ENCODE measurements at places on chromosomes 7 and 10. TPM values are rescaled to one million over a fixed set of nuclear protein-coding genes. Genes with fewer than 3 reads are reported as not detected.

DNA sequence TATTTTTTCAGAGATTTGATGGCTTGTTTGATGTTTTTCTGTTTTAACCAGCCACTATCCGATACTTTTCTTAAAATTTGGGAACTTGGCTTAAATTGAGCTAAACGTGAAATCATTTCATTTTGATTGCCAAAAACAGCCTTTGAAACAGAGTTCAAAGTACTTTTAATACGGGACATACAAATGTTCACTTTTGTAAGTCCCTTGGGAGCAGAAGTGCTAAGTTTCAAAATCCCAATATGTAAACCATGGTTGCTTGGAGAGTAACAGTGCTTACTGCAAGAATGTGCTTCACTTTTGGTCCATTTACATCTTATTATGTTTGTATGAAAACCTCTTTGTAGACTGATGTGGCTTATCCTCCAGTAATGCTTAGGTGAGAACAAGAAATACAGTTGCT lies 10.9 kb downstream of the PNPLA8 start:
- H3K4me3 ChIP-seq: no peak overlapping the region
- peaks cover 7% of the 10 kb centered on the region for H3K36me3 ChIP-seq
- no peaks in the 10 kb centered on the region for H3K4me1 ChIP-seq
- H3K27me3 ChIP-seq: no peaks in the 10 kb centered on the region
- H3K27ac ChIP-seq: no peak overlapping the region

GRCh38 chr10:78140066-78140630 lies 106.5 kb downstream of the RPS24 start:
- peaks cover 13% of the 10 kb centered on the region for H3K4me1 ChIP-seq
- no peaks in the 10 kb centered on the region for H3K36me3 ChIP-seq
- no peak for DNase-seq
- H3K27ac ChIP-seq: no peak overlapping the region
- H3K27me3 ChIP-seq: no peaks in the 10 kb centered on the region

DNA sequence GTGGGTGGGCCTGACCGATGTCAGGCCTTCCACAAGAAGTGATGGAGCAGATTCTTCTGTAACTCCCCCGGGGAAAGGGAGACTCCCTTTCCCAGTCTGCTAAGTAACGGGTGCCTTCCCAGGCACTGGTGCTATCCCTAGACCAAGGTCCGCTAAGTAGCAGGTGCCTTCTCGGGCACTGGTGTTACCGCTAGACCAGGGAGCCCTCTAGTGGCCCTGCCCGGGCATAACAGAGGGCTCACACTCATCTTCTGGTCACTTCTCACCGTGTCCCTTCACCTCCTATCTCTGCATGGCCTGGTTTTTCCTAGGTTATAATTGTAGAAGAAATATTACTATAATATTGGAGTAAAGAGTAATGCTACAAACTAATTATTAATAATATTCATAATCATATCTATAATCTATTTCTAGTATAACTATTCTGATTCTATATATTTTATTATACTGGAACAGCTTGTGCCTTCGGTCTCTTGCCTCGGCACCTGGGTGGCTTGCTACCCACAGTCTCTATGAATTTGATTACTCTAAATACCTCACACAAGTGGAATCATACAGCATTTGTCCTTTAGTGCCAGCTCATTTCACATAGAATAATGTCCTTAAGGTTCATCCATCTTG lies 1378.7 kb downstream of the XPNPEP1 start:
- H3K27ac ChIP-seq: no peak overlapping the region
- H3K27me3 ChIP-seq: no peaks in the 10 kb centered on the region
- DNase-seq: no peak
- no peaks in the 10 kb centered on the region for H3K36me3 ChIP-seq

- no peaks in the 10 kb centered on the region for H3K27me3 ChIP-seq
- no peaks in the 10 kb centered on the region for H3K4me1 ChIP-seq
These were observed 38.3 kb upstream of the COBL start for GRCh38 chr7:51354897-51355296.

DNA sequence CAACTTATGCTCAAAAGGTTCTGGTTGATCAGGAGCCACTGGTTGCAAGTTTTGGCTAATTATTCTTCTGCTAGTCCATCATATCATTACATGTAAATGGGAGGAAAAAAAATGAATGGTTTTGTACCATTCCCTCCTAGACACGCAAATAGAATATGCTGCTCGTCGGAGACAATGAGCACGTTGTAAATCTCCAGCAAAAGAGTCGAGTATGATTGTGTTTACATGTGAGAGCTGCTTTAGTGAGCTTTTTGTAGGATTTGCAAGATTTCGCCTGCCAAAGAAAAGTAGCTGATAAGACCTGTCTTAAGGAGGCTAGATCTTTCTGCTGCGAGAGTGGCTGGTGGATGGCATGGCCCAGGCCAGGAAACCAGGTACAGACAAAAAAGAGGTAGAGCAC lies 109.0 kb downstream of the ZMYND11 start:
- peaks cover 26% of the 10 kb centered on the region for H3K36me3 ChIP-seq
- no peak overlapping the region for H3K4me3 ChIP-seq
- no peaks in the 10 kb centered on the region for H3K27me3 ChIP-seq
- no peak for DNase-seq

DNA sequence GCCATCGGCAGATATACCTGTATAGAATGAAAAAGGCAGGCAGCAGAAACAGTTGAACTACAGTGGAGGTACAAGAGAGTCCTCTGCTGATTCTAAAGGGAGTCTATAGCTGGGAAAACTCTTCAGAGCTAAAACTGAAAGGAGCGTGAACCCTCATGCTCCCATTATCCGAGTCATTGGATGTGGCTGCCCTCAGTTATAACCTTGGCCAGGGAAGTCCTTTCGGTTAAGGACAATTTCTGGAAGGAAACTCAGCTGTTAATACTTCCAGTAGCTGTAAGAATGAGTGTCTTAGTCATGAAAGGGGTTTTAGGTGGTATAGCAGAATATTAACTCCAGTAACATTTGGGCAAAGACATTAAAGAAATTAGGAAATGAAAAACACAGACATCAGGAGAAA lies 14.6 kb upstream of the GNAT3 start:
- no peak for DNase-seq
- no peaks in the 10 kb centered on the region for H3K36me3 ChIP-seq
- no peaks in the 10 kb centered on the region for H3K4me1 ChIP-seq
- H3K4me3 ChIP-seq: no peak overlapping the region

GRCh38 chr7:1938788-1939433 lies 268.8 kb downstream of the ELFN1 start:
- peak overlapping the region; percentile 59 for H3K4me3 ChIP-seq
- no peak overlapping the region for H3K27ac ChIP-seq
- no peak for DNase-seq
- H3K27me3 ChIP-seq: no peaks in the 10 kb centered on the region
- no peaks in the 10 kb centered on the region for H3K4me1 ChIP-seq
- no peaks in the 10 kb centered on the region for H3K36me3 ChIP-seq

- H3K27me3 ChIP-seq: peaks cover 4% of the 10 kb centered on the region
- no peaks in the 10 kb centered on the region for H3K36me3 ChIP-seq
- no peak overlapping the region for H3K4me3 ChIP-seq
- no peak overlapping the region for H3K27ac ChIP-seq
- H3K4me1 ChIP-seq: no peaks in the 10 kb centered on the region
- no peak for DNase-seq
These were observed 47.6 kb upstream of the ZPBP start for GRCh38 chr7:50140688-50141087.

- no peaks in the 10 kb centered on the region for H3K27me3 ChIP-seq
- H3K36me3 ChIP-seq: no peaks in the 10 kb centered on the region
- DNase-seq: no peak
- H3K27ac ChIP-seq: no peak overlapping the region
- no peaks in the 10 kb centered on the region for H3K4me1 ChIP-seq
These were observed 867.1 kb downstream of the GATA3 start for GRCh38 chr10:8921568-8921967.

DNA sequence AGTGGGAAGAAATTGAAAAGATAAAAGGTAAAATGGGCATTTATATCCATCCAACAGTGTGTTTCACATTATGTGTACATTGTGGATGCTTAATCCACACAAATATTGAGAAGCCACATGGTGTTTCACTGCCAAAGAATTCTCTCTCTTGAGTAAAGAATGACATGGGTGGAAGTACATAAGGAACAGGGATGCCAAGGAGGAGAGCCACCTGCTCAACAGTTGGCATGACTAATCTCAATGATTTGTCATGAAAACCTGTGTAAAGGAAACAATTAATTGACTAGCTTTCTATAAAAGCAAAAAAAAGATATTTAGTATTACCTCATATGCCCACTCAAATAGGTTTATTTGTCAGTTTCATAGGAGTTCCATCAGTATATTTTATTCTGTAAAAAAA lies 43.1 kb downstream of the MAGI2 start:
- no peak for DNase-seq
- H3K27ac ChIP-seq: no peak overlapping the region
- H3K4me1 ChIP-seq: peaks cover 22% of the 10 kb centered on the region

GRCh38 chr10:100436255-100436654 lies 26.6 kb upstream of the WNT8B start:
- no peak overlapping the region for H3K27ac ChIP-seq
- H3K36me3 ChIP-seq: no peaks in the 10 kb centered on the region
- no peak overlapping the region for H3K4me3 ChIP-seq
- DNase-seq: no peak
- H3K27me3 ChIP-seq: no peaks in the 10 kb centered on the region

DNA sequence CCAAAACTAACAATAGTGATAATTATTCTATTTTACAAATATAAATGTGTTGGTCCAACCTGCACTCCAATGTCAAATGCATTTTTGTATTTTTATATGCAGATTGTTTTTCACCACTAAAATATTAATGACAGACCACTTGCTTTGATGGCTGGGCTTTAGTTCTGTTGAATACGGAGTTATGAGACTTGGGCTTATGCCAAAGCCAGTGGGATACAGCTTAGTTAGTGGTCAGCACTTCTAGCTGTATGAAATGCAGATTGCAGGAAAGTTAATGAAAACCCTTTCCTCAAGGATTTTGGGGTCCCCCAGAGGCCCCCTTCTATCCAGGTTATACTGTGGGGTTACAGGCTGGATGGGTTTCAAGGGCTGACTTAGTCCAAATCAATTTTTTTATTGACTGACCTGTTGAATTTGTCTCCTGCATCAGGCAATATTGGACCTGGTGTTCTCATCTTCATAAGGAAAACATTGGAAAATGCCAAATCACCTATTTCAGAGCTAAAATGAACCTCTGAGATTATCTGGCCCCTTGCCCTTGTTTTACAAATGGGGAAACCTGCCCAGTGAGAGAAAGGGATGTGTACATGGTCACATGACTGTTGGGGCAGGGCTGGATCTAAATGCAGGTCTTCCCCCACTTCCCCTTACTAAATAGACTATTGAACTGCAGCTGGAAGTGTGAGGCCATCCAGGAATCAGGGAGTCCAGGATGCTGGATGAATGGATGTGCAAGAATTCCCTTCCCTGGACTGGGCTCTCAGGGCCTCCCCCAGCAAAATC lies 1085.3 kb downstream of the KCNMA1 start:
- no peak overlapping the region for H3K27ac ChIP-seq
- no peak overlapping the region for H3K4me3 ChIP-seq
- no peak for DNase-seq
- H3K4me1 ChIP-seq: peaks cover 18% of the 10 kb centered on the region

GRCh38 chr7:36819639-36820038 lies 95.3 kb upstream of the AOAH start:
- H3K4me1 ChIP-seq: no peaks in the 10 kb centered on the region
- no peak for DNase-seq
- no peak overlapping the region for H3K27ac ChIP-seq
- no peaks in the 10 kb centered on the region for H3K36me3 ChIP-seq
- no peaks in the 10 kb centered on the region for H3K27me3 ChIP-seq

DNA sequence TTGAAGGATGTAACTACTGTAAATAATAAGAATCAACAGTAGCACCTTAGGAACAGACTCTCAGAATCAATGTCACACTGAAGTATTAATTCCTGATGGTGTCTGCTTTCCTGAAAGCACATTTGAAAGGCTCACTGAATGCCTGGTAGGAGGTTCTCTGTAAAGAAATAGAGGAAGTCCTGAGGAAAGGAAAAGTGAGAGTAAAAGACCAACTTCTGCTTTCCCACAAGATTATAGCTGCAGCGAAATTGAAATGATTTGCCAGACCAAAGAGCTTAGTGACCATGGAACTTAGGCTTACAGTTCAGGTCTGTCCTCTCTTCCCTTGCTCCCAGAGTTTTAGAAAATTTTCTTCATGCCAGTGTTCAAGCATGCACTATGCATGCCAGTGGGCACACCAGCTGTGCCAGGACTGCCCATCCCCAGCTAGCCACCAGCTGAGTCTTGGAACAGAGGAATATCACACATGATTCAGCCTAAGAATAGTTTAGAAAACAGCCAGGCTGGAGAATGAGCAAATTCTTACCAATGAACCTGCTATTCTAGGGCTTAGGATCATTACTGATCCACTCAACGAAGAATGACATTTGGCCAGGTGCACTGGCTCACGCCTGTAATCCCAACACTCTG lies 123.2 kb downstream of the HERPUD2 start:
- no peak overlapping the region for H3K27ac ChIP-seq
- no peaks in the 10 kb centered on the region for H3K36me3 ChIP-seq
- DNase-seq: no peak
- H3K27me3 ChIP-seq: no peaks in the 10 kb centered on the region
- no peaks in the 10 kb centered on the region for H3K4me1 ChIP-seq

- no peak overlapping the region for H3K27ac ChIP-seq
- H3K27me3 ChIP-seq: no peaks in the 10 kb centered on the region
- H3K4me1 ChIP-seq: no peaks in the 10 kb centered on the region
- H3K36me3 ChIP-seq: no peaks in the 10 kb centered on the region
- no peak for DNase-seq
These were observed 22.4 kb upstream of the SMC3 start for GRCh38 chr10:110544958-110545537.

- no peaks in the 10 kb centered on the region for H3K4me1 ChIP-seq
- H3K27ac ChIP-seq: no peak overlapping the region
- H3K27me3 ChIP-seq: no peaks in the 10 kb centered on the region
- no peak overlapping the region for H3K4me3 ChIP-seq
- no peak for DNase-seq
These were observed 610.3 kb downstream of the PTPRN2 start for GRCh38 chr7:157977306-157977705.

DNA sequence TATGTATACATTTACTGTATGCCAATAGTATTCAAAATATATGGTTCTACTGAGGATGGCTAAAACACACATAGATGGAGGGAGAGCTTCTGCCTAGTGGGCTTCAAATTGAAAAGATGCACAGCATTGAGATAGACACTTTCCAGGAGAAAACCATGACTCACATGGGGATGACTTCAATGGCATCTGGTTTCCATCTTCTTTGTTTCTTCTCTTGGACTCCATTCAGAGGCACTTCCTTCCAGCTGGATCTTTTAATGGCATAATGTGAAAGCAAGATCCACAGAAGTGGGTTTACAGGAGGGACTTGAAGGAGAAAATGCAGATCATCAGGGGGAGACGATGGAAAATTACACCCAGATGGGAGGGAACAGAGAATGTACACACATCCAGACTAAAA lies 84.9 kb downstream of the ZNF365 start:
- DNase-seq: no peak
- H3K27ac ChIP-seq: no peak overlapping the region
- no peaks in the 10 kb centered on the region for H3K27me3 ChIP-seq
- no peaks in the 10 kb centered on the region for H3K4me1 ChIP-seq

Gene NANOS1
- total RNA-seq: 5.4 TPM

Gene LRRTM3
- not detected for total RNA-seq

Gene NACAD
- 10.8 TPM for total RNA-seq

Gene GPNMB
- 139 TPM for total RNA-seq

Gene BTBD16
- not detected for total RNA-seq

Gene INSYN2A
- total RNA-seq: not detected

Gene AHR
- 131 TPM for total RNA-seq

Gene PIK3AP1
- total RNA-seq: 20.2 TPM

Gene STK31
- 1.5 TPM for total RNA-seq

Gene ZNF394
- total RNA-seq: 28.4 TPM

Measured in thoracic aorta (tissue), 2 donors.